Fibroblast of lung (primary cell): ENCODE measurements at places on chromosomes 11 and 22. TPM values are rescaled to one million over a fixed set of nuclear protein-coding genes. Genes with fewer than 3 reads are reported as not detected.

JHY gene
- 2.1 and 3.5 TPM in 2 replicates for total RNA-seq

- no peaks in the 10 kb centered on the region for H3K36me3 ChIP-seq
- no peaks in the 10 kb centered on the region for H3K4me1 ChIP-seq
- no peak for DNase-seq
Measured at GRCh38 chr11:73913472-73913871, 36.7 kb downstream of the PAAF1 start.

- no peak overlapping the region for H3K27ac ChIP-seq
- H3K36me3 ChIP-seq: no peaks in the 10 kb centered on the region
- peak; percentile 49 for DNase-seq
Measured at GRCh38 chr11:15819679-15820286, 536.6 kb downstream of the SOX6 start.

PPP2R1B gene
- total RNA-seq: 20.8 and 43.1 TPM in 2 replicates

DNA sequence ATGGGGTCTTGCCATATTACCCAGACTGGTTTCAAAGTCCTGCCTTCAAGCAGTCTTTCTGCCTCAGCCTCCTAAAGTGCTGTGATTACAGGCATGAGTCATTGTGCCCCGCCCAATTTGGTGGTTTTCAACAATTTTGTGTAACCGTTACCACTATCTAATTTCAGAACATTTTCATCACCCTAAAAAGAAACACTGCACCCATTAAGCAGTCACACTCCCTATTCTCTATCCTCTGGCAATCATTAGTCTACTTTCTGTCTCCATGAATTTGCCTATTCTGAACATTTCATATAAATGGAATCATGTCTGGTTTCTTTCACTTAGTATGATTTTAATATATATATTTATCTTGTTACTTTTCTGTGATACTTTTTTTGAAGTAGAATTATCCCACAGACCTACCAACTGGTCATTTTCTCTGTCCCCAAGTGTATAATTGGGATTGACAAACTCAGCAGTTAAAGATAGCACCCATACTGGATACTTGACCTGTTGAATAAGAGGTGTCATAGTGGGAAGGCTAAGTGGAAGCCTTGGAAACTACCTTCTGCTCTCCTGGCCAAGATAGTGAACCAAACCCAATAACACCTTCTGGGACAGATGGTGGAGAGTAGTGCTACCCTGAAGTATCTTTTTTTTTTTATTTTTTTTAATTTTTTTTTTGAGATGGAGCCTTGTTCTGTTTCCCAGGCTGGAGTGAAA is 64.8 kb downstream of the STIM1 start:
- H3K36me3 ChIP-seq: no peaks in the 10 kb centered on the region
- no peaks in the 10 kb centered on the region for H3K27me3 ChIP-seq
- H3K4me3 ChIP-seq: no peak overlapping the region
- H3K27ac ChIP-seq: no peak overlapping the region
- peak; percentile 91 for DNase-seq
- no peaks in the 10 kb centered on the region for H3K4me1 ChIP-seq
